Pons (tissue), 1 donor: ENCODE measurements at places on chromosomes 6 and 20.

GRCh38 chr6:144644776-144645175 is 359.6 kb downstream of the UTRN start:
- no peak for DNase-seq

DNA sequence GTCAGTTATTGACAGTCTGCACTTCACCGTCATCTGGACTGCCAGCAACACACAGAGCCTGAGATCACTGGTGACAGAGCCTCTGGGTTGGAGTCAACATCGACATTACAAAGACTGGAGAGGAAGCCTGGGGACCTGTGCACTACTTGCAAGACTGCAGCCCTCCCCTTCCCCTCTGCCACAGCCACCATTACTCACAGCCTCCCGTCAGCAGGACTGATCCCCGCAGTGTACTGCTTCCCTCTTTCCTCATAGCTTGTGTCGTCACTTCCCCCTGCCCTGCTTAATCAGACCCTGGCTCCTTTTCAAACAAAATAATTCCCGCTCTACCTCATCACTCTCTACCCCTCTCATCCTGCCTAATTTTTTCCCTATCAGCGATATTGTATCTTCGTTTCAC is 235.5 kb upstream of the KCNQ5 start:
- DNase-seq, result no peak

DNA sequence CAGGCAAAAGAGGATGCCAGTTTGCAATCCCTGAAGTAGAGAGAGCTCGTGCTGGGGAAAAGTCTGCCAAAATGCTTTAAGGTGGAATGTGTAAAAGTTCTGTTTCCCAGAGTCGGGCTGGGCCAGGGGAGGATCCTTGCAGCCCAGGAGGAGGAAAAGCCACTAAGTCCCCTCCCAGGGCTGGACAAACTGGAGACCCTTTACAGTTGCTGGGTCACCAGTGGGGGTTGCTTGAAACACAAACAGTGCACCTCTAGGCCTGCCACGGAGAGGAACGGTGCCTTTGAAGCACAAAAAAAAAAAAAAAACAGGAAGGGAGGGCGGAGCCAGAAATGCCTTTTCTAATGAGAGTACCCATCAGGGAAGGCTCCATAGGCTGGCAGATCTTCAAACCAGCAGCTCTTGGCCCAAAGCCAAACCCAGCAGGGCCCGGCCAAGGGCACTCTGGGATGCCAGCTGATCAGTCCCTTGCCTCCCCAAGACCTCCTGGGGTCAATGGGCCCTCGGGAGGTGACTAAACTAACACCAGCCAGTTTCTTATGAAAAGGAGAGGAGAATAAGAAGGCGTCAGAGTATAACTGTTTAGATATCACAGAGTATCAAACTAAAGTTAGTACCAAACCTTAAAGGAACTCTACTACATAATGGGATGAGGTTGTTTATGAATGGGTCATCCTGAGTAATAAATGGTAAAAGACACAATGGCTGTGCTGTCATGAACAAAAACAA is 23.7 kb downstream of the HLA-A start:
- DNase-seq, result peak; percentile 90

DNA sequence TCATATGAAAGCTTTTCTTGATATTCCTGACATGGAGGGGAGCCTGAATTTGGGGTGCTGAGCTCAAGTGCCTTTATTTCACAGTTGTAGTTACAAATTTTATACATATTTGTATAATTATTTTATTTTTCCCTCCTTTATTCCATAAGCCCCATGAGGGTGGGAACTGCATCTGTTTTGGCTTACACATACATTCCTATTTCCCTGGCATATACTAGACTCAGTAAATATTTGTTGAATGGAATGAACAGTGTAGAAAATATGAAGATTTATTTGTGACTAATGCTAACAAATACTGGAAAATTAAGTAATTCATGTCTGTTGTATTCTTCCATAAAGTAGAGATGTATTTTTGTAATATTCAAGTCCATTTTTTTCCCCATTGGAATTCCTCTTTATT is 127.1 kb downstream of the MYO6 start:
- DNase-seq, result no peak

DNA sequence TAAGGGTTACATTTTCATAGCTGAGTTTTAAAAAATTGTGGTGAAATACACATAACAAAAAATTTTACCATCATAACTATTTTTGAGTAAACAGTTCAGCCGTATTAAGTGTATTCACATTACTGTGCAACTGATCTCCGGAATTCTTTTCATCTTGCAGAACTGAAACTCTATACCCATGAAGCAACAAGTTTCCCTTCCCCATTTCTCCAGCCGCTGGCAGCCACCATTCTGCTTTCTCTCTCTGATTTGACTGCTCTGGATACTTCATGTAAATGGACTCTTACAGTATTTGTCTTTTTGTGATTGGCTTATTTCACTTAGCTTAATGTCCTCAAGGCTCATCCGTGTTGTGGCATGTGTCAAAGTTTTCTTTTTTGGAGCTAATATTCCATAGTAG is 341.6 kb downstream of the QKI start:
- DNase-seq, result peak; percentile 76

GRCh38 chr6:20600831-20601230 is 66.6 kb downstream of the CDKAL1 start:
- no peak for DNase-seq

GRCh38 chr6:36976931-36977330 is 9.1 kb downstream of the MTCH1 start:
- no peak for DNase-seq

DNA sequence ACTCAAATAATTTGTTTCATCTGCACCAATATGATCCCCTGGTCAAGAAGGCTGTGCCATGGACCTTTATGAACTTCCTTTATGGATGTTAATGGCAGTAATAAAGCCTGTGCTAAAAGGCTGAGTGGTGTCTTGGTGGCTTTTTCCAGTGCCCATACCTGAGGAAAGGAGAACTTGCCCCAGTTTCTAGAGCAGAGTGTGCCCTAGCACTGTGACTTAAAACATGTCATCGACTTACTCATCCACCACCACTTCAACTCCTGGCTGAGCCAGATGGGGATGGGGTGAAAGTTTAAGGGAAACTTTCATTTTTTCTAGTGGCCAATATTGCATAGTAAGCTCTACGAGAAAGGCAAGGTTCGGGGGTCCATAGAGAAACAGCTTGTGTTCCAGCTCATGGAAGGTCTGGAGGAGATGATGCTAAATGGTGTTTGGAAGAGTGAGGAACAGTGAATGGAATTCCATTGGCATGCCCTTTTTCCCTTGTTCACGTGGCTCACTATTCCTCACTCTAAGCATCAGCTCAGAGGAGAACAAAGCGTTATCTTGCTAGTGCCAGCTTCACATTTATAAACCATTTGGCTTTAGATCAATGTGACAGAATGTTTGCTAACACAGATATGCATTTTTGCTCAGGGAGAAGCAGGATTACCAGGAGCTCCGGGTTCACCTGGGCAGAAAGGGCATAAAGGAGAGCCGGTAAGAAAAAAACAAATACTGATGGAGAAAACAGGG is 71.2 kb downstream of the COL19A1 start:
- DNase-seq, result no peak

- DNase-seq, result no peak
Measured at GRCh38 chr6:20946022-20946421, 411.8 kb downstream of the CDKAL1 start.

DNA sequence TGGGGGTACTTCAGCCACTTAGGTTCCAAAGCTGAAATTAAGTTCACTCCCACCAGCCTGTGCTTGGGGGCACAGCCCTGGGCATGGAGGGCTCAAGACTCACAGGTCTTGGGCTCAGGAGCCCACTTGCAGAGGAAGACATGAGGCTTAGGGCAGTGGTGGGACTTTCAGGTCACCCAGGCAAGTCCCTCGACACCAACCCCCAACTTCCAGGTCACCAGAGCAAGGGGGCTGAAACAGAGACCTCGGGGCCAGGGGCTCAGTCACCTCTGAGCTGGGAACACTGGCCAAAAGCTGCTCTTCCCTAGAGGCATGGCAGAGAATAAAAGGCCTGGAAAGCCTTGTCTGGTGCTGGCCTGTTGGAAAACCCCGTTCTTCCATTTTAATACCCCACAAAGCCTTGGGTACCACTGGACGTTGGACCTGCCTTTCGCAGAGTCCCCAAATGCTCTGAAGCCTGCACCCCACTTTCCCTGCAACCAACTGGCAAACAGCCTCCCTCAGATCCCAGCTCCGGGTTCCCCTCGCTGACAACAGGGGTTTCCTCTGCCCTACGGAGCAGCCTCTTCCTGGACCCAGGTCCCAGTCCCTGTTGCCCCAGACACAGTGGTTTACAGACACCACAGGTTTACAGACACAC is 160.9 kb upstream of the PMEPA1 start:
- DNase-seq, result no peak

- no peak for DNase-seq
Measured at GRCh38 chr6:104705916-104706442, 153.7 kb downstream of the HACE1 start.

DNA sequence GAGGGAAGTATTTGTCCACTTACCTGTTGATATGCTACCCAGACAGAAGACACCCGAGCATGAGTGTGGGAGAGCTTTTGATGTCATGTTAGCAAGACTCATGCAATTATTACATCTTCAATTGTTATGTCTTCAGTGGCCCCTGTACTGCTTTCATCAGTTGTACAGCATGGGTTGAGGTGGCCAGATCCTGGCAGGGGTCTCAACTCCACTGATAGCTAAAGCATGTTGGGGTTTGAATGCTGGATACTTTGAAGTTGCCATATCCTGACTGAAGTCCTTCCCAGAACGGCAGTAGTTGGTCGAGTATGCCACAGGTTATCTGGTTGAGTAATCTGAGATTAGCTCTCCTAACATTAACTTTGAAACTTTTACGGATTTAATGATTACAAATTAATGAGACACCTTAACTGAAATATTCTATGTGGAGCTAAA is 46.7 kb downstream of the LRRN4 start:
- DNase-seq, result no peak

DNA sequence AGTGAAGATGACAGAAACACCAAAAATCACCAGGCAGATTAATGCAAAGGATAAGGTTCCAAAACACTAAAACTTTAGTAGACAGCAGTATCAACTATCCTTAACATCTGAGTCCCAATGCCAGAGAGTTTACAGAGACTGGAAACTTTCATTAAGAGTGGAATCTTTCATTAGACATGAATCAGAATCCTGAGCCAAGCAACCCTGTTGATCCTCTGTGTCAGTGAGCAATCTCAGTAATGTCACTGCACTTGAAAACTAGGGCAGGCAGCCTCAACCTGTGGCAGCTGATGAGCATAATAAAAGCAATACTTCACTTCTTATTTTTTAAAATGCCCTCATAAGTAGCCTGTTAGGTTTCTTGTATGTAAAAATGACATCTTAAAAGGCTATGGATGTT is 252.8 kb upstream of the PLN start:
- no peak for DNase-seq

GRCh38 chr6:100845676-100846075 is 35.5 kb downstream of the ASCC3 start:
- DNase-seq, result no peak

- DNase-seq, result no peak
Measured at GRCh38 chr20:43941476-43942200, 27.0 kb downstream of the TOX2 start.

DNA sequence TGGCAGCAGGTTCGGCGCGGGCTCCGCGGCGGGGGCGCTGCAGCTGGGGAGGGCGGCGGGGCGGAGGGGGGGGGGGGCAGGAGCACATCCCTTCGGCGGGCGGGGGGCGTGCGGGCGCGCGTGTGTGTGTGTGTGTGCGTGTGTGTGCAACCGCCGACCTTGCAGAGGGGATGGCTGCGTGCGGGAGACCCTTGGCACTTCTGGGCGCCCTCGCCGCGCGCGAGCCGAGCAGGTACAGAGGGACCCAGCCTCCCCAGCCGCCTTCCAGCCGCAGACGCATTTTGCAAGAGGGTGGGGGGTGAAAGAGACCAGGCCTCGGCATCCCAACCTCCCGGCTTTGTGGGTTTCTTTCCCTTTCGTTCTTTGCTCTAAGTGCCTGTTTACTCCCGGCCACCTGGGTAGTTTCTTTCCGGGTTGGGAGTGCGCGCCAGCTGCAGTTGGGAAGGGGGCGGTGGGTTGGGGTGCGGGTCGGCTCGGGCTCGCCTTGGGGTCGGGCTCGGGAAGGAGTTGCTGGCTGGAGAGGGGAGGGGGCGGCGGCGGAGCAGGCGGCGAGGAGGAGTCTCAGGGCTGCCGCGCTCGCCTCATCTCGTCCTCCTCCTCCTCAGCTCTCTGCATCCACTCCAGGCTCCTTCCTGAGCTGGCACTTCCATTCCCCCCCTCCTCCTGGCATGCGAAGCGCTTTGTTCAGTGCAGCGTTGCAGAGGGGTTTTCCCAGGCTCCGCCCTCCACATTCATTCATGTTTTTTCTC is 620 bp downstream of the HIVEP1 start:
- DNase-seq, result peak; percentile 73

GRCh38 chr20:49356676-49357075 is 78.8 kb upstream of the ZNFX1 start:
- no peak for DNase-seq

- no peak for DNase-seq
Measured at GRCh38 chr6:140811642-140812041, 1321.1 kb upstream of the GJE1 start.

DNA sequence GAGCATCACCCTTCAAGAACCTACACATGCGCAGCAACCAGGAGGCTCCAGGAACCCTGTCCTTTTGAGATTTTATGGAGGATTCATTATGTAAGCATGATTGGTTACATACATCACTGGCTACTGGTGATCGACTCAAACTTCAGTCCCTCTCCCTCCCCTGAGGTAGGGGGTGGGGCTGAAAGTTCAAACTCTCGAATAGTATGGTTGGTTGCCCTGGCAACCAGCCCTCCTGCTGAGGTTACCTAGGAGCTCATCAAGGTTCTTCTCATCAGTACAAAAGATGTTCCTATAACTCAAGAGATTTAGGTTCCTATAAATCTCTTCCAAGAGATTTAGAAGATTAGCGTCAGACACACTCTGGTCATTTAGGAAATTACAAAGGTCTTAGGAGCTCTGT is 21.9 kb upstream of the ZSCAN9 start:
- DNase-seq, result no peak

DNA sequence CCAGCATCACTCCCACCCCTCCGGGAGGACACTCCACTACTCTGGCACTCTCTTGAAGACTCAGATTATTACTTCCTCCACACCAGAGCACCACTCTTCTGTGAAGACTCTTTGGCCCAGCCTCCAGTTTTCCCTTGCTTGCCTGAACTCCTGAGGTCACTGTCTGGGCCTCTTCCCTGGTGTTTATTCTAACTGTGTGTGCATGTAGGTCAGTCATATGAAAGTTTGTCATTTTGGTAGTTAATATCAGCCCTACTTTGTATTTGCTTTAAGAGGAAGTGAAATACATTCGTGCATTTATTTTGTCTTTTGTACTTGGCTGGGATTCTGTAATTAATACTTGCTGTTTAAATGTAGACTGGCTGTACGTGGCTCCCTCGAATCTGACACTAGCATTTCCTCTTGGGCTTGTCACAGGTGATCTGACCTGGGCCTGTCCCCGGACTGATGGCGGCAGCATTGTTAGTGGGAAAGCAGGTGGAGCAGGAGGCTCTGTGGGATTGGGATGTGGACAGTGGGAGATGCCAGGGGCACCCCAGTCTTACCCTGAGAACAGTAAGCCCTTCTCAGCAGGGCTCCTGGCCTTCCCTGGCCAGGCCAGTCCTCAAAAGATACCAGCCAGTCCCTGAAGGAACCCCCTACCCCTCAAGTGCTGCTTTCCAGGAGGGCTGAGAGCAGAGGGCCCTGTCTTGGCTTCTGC is 350.5 kb downstream of the CDC5L start:
- DNase-seq, result no peak

- DNase-seq, result no peak
Measured at GRCh38 chr6:137342607-137343190, 123.5 kb upstream of the IFNGR1 start.
